ENCODE measurements at places on chromosomes 6 and 20.

- DNase-seq: no peak
Observed at GRCh38 chr6:43310624-43311023, 2.0 kb upstream of the CRIP3 start.

GRCh38 chr6:69422475-69422874 is 374.3 kb downstream of the LMBRD1 start:
- no peak for DNase-seq

DNA sequence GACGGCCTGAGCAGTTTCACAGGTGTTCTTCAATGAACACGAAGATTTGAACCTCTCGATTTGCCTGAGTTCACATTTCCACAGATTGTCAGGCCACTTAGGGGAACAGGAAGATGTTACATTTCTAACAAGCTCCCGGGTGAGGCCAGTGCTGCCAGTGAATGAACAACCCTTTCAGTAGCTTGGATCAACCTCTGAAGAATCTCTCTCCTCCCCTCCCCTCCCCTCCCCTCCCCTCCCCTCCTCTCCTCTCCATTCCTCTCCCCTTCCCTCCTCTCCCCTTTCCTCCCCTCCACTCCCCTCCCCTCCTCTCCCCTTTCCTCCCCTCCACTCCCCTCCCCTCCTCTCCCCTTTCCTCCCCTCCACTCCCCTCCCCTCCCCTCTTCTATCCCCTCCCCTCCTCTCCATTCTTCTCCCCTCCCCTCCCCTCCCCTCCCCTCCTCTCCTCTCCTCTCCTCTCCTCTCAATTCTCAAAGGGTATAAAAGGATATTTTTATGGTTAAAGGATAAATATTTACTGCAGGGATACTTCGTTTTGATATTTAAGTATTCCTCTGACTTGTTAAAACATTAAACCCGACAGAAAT is 114.1 kb upstream of the INSM1 start:
- no peak for DNase-seq

DNA sequence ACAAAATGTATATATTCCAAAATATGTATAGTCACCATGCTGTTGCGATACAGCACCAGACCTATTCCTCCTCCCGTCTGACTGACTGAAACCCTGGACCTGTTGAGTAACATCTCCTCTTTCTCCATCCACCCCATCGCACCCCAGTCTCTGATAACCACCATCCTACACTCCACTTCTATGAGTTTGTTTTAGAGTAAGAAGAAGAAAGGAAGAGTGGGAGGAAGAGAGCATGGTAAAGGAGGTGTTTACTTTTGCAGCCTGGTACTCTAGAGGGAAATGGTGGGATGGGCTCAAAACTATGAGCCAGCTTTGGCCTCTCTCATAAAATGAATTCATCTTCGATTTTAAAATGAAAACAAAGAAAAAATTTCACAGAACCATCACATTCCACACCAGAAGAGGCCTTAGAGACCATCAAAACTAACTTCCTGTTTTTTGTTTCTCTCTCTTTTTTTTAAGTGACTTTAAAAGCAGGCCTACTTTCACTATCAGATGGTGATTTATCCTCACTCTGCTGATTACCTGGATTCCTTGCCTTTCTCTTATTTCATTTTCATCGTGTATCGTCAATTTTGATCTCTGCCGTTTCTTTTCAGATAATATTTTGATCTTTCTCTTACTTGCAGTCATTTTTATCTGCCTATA is 16.8 kb upstream of the FUCA2 start:
- no peak for DNase-seq

GRCh38 chr6:127554435-127555006 is 22.5 kb upstream of the C6orf58 start:
- no peak for DNase-seq

- no peak for DNase-seq
Observed at GRCh38 chr6:52588087-52588709, 11.3 kb upstream of the TRAM2 start.

DNA sequence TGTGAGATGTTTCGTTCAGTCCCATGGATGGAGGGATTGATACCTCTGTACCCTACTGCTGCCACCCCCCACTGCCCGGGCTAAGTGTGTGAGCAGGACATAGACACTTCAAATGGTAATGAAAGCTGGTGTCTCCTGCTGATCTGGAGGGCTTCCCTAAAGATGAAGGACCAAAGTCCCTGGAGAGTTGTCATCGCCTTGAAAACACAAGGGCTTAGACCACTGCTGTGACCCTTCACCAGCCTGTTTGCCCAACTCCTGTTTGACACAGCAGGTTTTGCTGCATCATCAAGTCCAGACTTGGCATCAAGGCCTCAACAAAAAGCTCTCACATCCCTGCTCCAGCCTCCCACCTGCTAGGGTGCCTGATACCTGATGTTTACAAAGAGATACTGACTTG is 57.9 kb upstream of the FAM8A1 start:
- no peak for DNase-seq

DNA sequence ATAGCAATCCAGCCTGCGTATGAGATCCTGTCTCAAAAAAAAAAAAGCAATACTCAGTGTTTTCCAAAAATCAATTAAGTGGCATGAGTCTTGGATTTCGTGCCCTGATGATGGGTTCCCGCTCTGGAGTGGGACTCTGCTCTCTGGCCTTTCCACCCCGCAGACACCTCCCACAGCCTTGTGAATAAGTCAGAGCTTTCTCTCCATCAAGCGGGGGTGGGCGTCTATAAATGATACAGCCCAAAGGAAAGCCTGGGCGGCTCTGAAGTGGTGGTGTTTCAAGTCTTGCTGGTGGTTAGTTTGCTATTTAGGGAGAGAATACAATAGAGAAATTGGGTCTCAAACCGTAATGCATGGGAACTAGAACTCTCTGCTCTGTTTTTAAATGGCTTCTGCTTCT is 52.5 kb upstream of the TAGAP start:
- no peak for DNase-seq

DNA sequence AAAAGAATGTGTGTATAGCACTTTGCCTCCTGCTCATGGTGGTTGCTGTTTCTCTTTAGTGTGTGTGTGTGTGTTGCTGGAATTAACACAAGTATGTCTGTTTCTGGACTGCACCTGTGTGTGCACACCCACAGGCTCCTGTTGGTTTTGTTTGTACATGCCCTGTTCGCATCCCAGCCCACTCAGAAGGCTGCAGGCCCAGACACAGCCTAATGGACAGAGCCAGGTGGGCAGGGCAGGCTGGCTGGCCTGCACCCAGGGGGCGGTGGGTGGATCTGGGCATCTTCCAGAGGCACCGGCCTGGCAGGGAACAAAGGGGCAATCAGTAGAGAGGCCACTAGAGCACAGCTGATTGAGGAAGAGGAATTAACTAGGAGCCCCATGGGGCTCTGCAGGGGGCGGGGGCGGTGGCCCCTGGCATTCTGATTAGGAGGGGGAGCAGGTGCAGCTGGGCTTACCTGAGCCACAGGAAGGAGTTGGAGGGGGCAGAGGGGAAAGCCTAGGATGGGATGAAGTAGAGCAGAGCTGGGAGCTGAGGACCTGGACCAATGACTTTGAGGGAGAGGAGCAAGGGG is 21.9 kb downstream of the CD40 start:
- no peak for DNase-seq

DNA sequence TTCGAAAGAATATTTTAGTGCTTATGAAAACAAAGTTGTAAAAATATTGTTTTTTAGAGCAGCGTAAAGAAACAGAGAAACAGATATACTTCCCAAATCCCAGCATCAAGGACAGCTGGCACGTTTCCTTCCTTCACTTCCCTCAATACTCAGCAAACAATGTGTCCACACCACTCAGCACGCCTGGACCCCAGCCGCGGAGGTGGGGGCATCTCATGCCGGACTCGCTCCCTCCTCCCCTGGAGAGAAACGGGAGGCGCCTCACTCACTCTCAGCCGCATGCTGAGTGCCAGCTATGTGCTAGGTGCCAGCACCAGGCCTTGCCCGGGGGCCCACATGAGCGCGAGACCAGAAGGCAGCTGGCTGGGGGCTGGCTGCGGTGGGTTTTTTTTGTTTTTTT is 34.7 kb downstream of the SLC2A4RG start:
- DNase-seq: no peak

Data from C1 segment of cervical spinal cord (tissue), 14 donors.